ENCODE measurements at places on chromosomes 12 and 14.

GRCh38 chr12:53466640-53467039, 14.7 kb downstream of the PCBP2 start:
- DNase-seq: no peak

GRCh38 chr12:78970041-78970440, 105.5 kb downstream of the SYT1 start:
- no peak for DNase-seq

DNA sequence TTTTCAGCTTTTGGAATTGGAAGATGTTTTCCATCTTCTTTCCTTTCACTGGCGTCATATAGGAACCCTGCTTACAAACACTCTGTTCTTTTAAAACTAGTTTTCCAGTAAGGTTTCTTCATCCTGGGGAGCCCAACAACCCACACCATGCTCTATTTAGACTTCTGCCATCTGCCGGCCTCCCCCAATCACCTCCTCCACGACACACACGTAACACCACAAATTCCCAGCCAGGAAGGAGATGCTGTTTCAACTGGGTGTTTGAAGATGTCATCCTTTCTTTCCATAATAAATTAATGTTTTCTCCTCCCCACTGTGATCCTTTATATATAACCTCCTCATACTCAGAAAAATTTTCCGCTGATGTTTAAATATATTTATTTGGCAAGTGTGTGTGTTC, 231.4 kb upstream of the DDHD1 start:
- no peak for DNase-seq

DNA sequence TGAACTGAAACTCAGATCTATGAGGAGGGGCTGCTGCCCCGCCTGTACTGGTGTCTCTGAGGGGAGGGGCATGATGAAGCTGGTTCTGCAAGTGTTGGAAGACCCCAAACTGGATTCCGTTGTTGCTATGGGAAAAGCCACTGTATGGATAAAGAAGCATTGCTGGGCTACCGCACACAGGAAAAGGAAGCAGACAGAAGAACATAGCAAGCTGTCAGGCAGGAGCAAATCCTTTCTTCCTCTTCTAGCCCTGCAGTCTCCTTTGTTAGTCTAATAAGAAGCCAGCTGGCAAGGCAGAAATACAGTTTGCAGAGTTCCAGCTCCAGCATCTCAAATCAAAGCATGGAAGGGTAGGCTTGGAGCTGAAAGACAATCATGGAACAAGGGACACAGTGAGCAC, 26.3 kb upstream of the NR1H4 start:
- DNase-seq: no peak

Data from stimulated activated effector memory CD8-positive, alpha-beta T cell treated with anti-CD3 and anti-CD28 coated beads, Interleukin-12 subunit alpha, Interleukin-12 subunit beta, amount 100 ng/mL, for 72 hours (primary cell).